ENCODE measurements at places on chromosomes 12 and 14.

DNA sequence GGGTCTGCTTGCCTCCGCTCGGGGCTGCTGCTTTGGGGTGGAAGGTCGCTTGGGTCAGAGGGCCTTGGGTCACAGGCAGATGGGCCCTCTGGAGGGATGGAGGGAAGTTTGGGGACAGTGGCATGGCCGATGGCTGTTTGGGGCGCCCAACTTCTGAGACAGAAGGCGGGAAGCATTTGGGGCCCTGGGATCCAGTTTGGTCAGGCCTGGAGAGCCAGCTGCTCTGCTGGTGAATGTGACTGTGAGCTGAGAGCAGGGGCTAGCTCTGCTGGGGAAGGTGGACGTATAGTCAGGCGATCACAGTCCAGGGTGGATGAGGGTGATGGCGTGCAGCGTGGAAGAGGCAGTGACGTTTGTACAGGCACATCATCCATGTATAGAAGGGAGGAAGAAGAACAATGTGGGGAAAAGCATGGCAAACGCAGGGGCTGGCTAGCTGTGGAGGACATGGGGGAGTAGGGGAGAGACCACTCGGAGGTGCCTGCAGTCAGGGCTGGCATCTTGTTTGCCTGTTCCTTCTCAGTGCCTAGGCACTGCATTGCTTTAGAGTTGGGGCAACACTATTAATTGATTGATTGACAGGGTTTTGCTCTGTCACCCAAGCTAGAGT is 57.5 kb downstream of the TSPAN9 start:
- no peak for DNase-seq

- no peak for DNase-seq
These were observed 148.6 kb downstream of the TSPAN9 start for GRCh38 chr12:3225796-3226180.

DNA sequence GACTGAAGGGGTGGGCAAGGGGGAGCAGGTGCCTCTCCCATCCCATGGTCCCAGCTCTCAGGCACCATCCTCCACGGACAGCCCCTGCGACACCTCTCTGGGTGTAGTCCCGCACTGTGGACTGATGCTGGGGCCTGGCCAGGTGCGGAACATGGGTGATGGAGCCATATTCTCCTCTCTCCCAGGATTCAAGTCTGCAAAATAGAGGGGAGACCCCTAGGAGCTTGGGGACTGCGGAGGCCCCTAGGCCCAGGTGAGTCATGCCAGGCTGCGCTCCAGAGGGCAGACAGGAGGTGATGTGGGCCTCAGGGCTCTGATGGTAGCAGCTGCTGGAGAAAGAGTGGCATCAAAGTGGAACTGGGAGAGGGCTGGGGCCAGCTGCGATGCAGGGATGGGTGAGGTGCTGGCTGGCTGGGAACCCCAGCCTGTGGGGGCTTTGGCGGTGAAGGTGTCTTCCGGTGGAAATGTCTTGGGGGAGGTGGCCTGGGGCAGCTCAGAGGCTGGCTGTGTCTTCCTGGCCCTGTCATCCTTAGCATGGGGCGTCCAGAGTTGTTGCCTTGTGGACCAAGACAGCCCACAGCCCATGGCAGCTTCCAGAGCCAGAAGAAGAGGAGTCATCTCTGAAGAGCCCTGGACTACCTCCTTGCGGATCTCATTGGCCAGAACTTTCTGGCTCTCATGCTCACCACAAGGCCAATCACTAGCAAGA is 149.1 kb downstream of the KIF26A start:
- DNase-seq = no peak

DNA sequence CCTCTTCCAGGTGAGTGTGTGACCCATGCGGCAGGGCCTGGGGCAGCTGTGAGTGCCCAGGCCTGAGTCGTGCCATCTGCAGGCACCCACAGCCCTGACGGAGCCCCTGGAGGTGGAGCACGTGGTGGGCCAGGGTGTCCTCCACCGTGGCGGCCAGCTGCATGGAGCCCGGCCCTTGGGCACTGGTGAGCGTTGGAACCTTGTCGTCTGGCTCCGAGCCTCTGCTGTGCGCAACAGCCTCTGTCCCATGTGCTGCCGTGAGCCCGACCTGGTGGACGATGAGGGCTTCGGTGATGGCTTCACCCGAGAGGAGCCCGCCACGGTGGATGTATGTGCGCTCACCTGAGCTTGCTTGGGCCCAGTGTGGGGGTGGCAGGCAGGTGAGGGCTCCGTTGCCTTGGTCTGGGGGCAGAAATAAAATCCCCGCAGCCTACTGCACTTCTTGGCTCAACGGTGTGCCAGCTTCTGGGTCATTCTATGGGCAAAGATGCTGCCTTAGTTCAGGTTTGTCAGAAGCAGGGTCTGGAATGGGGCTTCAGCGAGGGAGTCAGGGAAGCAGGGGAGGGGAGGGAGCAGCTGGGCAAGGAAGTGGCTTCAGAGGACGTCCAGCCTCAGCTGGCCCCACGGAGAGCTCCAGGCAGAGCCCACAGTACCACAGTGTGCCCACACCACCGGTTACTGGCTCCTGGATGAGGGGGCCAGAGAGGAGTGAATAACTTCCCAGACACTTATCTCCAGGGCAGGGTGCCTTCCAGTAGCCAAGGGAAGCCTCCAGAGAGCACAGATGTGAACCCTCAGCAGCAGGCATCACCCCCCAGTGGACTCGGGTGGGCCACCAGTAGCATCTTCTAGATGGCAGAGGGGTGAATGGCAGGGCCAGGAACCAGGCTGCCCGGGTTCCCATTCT is 1.2 kb upstream of the ARL6IP4 start:
- DNase-seq = no peak

- DNase-seq = no peak
These were observed 2.2 kb downstream of the GUCY2C start for GRCh38 chr12:14694145-14694714.

DNA sequence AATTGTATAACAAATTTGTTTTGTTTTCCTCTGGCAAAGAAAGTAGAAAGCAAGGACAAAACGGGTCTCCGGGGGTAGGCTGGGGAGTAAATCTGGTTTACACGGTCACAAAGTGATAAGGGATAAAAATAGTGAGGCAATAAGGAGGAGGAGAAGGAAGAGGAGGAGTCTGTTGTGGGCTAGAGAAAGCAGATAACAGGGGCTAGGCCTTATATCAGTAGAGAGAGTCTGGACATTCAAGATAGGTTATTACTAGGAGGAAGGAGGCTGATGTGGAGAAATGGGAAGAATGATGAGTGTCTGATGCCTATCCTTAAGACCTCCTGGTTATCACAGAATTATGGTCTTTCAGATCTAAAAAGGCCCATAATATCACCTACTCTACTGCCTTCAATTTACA is 83.2 kb upstream of the SSTR1 start:
- DNase-seq = no peak

- DNase-seq = peak; percentile 61
These were observed 63.1 kb downstream of the ARL6IP4 start for GRCh38 chr12:123043536-123044001.

- no peak for DNase-seq
These were observed 18.2 kb downstream of the OAS2 start for GRCh38 chr12:112996501-112996900.

DNA sequence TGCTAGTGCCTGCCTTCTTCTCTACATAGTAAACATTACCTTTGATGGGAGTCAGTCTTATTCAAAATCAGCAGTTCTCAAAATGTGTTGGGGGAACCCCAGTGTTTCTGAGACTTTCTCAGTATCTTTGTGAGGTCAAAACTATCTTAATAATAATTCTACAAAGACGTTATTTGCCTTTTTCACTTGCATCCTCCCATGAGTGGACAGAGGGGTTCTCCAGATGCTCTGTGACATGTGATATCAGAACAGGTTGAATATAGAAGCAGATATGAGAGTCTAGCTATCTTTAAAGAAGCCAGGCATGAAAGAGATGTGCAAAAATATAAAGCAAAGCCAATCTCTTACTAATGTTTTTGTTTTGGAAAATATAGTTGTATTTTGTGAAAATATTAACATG is 144.7 kb downstream of the KTN1 start:
- DNase-seq = no peak

DNA sequence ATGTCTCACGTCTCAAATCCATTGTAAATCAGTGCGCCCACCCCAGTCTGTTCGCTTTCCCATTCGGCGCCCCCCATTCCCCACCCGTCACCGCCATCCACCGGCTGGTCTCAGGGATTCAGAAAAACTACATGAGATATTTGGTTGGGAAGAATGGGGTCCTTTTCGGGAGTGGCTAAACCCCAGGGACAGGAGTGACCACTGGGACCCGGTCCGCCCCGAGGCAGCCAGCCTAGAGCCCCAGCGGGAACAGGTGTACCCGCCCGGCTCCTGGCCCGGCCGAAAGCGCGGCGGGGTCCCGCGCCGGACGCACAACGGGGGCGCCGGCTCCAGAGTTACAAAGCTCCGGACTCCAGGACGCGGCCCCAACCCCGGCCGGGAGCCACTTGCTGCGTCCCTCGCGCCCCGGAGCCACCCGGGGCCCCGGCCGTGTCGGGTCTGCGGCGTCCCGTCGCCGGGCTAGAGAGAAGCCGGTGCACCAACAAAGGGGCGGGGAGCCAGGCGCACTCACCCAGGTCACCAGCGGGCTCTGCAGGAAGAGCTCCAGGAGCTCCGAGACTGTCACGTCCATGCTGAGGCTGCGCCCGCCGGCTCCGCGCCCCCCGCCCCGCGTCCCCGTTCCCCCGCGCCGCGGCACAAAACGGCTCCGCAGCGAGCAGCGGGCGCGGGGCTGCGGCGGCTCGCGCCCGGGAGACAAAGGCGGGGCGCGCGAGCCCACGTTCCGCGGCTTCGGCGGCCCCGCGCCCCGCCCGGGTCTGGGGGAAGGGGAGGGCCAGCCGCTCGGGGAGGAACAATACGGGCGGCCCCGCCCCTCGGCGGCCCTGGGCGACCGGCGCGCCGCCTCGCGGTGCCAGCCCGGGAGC is at the start of gene CCDC88C:
Gene CCDC88C, minus strand, starts transcription at position 701 of the 863 bp plus-strand sequence. Its CDS starts 130 bp downstream, at position 571.
- DNase-seq = no peak

GRCh38 chr14:91413547-91414474 is 3.8 kb downstream of the CCDC88C start:
- no peak for DNase-seq
